ENCODE measurements at places on chromosomes 4 and X. TPM values are rescaled to one million over a fixed set of nuclear protein-coding genes. Genes with fewer than 3 reads are reported as not detected.

The JADE3 gene
- total RNA-seq, result 18.4 TPM

The SHROOM3 gene
- total RNA-seq, result 14.9 TPM

The N4BP2 gene
- 6.9 TPM for total RNA-seq

The DHRSX gene
- 27.1 TPM for total RNA-seq

DNA sequence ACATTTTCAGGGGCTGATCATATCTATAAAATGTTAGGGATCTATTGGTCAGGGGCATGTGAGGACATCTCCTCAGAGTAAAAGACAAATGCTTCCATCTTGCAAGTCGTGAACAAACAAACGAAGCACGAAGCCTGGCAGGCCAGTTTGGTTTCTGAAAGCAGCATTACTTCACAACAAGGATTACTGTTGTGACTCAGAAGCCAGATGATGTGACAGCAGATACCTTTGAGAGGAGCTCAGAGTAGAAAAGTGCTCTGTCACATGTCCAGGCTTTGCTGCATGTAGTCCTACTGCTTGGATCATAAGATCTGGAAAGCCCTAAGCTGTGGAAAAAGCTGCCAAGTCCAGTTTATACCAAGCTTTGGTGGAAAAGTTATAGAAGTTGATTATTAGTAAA, 1827.2 kb downstream of the ARAP2 start:
- DNase-seq, result no peak

The TIGD2 gene
- total RNA-seq, result 4.2 TPM

DNA sequence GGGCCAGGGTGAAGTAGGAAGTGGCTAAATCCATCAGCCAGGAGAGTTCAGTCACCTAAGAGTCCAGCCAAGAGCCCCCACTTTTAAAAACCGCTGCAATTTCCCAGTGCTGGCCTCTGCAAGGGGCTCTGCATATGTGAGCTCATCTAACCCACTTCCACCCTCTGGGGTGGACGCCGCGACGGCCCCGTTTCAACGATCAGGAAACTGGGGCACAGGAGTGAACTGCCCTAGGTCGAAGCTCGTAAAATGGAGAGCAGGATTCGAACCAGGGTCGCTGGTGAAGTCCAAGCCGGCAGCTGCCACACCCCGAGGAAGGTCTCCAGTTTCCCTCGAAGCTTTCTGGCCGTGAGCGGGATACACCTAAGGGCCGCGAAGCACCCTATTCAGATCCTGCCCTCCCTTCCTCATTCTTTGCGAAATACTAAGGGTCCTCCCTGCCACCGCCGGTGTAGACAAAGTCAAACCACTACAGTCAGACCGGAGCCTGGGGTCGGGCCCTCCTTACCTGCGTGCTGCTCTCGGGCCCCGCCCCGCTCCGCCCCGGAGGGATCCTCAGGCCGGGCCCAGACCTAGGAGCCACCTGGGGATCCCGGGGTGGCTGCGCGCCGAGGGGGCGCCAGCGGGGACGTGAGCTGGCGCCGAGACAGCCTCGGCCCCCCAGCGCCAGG, 446 bp downstream of the EVC2 start:
- DNase-seq, result peak; percentile 30

DNA sequence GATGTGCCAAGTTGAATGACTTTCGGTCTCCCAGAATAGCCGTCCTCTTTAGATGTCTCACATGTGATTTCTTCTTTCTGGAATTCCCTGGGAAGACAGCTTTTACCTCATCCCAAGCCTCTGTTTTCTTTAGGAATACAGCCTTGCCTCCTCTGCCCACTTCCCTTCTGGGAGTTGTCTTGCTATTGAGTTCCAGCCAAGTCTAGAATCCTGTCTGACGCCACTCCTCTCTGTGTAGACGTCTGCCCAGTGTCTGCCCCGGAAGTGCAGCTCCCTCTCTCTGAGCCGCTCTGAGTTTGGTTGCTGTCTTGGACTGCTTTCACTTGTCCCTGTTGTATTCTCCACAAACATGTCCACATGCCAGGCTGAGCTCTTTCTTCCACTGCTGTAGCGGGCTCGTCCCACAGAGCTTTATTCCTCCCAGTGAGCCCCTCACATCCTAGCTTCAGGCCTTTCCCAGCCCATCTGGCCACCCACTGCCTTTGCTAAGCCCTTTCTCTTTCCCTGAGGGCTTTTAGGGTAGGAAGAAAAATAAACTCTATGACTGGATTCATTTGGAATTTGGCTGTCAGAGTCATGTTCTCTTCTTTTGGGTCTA, 9.0 kb upstream of the IGFBP7 start:
- peak; percentile 82 for DNase-seq

DNA sequence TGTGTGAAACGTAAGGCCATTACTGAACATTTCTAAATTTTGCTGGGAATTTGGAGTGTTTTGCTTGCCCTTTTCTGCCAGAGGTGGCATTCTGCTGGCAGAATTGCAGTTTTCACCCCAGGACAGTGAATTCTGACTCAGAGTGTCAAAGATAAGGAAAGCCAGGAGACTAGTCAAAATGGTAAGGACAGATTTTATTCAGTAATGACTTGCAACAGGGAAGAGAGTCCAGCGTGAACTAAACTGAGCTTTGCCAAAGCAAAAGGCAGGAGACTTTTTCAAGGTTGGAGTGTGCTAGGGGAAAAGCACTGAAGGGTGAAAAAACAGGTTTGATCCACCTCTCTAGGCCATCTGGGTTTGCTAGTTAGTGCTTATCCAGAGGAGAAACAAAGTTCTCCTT, 19.4 kb downstream of the MRFAP1 start:
- DNase-seq, result no peak

DNA sequence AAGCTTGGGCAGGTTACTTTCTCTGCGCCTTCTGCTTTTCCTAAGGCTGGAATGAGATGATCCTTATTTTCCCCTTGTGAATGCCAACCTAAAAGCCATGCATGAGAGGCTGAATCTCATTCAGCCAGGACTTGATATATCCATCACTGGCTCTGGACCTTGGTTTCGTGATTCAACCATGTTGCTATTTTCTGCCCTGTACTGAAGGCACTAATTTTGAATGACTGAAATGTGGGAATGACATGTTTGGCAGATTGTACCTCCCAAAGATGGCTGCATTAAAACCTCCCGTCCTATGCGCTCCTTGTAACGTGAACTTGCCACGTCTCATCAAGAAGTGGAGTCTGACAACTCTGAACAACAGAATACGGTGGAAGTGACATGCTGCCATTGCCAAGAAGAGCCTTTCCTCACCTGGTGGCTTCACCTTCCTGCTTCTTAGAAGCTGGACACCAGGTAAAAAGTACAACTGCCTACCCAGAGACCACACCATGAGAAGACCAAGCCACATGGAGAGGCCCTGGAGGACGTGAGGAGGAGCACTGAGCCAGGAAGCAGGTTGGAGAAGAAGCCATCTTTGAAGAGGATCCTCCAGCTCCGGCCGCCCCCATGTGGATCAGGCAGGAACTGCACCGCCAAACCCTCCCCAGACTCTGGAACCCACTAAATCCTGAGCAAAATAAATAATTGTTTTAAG, 174.5 kb downstream of the NSUN7 start:
- peak; percentile 68 for DNase-seq

The NBDY gene
- total RNA-seq, result 57.3 TPM

GRCh38 chrX:72117636-72118210, 14.0 kb downstream of the RTL5 start:
- no peak for DNase-seq

DNA sequence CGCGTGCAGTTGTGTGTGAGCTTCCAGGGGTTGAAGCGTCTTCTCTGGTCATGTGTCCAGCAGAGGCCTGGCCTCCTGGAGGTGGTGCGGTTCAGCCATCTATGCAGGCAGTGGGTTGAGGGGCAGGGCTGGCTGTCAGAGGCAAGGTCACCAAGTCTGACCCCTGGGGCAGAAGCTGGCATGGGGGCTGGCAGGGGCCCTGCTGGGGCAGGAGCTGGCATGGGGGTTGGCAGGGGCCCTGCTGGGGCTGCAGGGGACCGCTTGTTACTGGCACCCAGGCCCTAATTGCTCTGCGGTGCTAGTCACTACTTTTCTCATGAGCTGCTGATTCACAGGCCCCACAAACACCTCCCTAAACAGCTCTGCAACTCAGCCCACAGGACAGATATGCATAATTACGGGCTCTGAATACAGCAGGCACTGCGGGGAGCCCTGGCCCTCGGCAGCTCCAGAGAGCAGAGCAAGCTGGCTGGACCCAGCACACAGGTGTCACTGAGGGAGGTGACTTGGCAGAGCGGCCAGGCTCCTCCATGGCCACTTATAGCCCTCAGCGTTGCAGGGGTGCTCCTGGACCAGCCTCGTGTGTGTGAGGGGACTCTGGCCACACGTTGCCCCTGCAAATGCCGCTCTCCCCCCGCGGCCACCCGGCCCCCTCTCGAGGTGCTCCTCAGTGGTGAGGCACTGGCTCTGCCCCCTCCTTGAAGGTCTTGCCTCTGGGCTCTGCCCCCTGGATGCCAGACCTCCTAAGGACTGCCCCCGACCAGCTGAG, 32.7 kb downstream of the CPLX1 start:
- no peak for DNase-seq

DNA sequence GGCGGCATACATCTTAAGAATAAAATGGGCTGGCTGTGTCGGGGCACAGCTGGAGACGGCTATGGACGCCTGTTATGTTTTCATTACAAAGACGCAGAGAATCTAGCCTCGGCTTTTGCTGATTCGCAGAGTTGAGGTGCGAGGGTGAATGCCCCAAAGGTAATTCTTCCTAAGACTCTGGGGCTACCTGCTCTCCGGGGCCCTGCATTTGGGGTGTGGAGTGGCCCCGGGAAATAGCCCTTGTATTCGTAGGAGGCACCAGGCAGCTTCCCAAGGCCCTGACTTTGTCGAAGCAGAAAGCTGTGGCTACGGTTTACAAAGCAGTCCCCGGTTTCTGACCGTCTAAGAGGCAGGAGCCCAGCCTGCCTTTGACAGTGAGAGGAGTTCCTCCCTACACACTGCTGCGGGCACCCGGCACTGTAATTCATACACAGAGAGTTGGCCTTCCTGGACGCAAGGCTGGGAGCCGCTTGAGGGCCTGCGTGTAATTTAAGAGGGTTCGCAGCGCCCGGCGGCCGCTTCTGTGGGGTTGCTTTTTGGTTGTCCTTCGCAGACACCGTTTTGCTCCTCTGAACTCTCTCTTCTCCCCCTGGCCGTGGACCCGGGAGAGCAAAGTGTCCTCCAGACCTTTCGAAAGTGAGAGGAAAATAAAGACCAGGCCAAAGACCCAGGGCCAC, 1.9 kb downstream of the SHOX start:
- no peak for DNase-seq

- no peak for DNase-seq
Measured at GRCh38 chrX:30312858-30313257, 3.7 kb upstream of the NR0B1 start.

GRCh38 chrX:78555401-78555980, 103.6 kb downstream of the RTL3 start:
- peak; percentile 1 for DNase-seq

DNA sequence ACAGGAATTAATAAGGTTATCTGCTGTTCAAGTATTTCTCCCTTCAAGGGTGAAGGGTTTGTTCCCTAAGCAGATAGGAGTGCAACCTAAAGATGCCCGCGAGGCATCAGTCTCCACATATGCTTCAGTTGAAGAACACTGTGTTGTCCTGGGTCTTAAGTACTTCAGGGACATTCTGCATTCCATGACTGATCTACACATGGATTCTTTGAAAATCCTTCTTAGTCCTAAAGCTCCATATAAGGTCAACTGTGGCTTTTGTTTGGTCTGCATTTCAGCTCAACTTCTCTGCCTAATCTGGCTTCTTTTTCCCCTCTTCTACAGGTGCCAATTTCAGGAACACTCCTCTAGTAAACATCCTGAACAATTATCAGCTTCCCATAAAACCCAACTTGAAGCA, 21.8 kb upstream of the CTSO start:
- no peak for DNase-seq

DNA sequence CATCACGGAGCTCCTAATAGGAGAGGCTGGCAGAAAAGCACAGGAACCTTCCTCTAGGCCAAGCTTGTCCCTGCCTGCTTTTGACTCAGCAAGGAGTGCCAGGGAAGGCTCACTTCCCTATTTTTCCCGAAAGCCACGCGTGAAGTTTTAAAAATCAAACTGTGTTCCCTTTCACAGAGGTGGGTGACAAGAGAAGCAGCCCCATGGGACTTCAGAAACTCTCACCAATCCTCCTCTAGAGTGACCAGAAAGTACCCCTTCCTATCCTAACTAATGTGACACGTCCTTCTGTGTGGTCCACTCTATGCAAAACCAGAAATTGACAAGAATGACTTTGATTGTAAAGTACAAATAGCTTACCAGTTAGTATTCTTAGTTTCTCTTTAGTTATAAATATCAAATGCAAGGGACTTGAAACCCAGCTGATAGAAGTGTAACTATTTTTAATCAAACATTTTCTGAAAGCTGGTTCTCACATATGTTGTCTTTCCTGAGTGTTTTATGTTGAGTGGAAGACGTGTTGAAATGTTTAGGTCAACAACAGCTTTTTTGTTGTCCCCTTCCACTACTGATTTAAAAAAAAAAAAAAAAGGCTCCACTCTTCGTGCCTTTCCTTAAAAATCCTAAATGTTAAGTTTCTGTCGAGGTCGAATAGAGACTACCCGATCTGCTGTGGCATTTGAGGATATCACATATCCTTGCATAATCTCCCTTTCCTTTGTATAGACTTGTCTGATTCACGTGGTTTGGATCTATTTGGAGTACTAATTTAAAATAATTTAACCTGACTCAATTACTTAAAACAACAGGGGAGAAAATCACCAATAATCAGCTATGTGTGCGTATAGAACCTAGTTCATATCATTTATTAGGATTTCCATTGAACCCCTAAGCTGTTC, 42.1 kb downstream of the NFKB1 start:
- no peak for DNase-seq

DNA sequence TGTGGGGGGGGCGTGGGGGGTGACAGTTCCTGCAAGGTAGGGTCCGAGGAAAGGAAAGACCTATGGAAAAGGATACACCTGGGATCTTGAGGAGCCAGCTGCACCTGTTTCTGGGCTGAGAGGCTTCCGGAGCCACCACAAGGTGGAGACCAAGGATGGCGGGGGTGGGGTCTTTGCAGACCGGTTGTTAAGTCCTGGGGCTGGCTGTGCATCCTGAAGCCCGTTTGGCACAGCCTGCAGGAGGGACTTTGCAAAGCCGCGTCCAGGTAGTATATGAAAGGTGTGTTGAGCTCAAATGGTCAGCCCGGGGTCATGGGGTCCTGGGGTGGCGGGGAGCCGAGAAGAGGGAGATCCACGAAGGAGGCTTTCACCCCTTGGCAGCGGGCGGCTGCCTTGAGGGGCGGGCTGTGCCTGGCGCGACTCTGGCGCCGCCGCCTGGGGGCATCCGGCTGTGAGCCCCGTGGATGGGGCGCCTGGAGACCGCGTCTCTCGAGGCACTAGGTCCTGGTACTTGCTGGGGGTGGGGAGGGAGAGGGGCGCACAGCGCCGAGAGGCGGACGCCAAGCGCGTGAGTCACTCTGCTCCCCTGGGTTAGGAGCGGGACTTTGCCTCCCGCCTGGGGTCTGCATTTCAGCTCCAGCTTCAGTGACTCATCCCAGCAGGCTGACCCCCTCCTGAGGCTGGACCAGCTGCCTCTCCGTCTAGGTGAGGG, 58.2 kb upstream of the DYNLT3 start:
- peak; percentile 18 for DNase-seq

The TBC1D9 gene
- 43.4 TPM for total RNA-seq

- no peak for DNase-seq
Measured at GRCh38 chrX:57134702-57135101, 2.5 kb downstream of the SPIN2A start.
